Femur (tissue), 1 donor: ENCODE measurements at places on chromosomes 13 and 19.
A peak's percentile ranks its signal among the peaks of the same experiment; 100 is the strongest.

DNA sequence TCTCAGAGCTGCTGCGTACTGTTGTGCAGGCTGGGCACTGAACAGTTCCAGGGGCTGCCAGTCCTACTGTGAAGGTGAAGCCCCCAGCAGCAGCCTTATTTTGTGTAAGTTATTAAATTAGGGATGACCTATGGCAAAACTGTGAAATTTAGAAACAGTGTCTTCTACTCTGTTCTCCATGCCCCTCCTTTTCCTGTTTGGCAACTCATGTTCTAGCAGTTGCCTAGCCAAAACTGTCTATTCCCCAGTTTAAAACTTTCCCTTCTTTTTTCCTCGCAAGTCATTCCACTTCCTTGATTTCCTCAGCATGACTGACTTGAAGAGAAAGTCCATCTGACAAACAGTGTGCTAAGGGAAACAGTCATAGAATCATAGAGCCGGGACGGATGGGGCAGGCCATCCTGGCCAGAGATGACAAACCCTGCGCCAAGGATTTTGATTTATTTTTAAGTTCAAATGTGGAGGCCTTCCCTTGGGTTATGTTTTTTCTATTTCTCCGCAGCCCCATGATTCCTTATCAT, 78.1 kb upstream of the OLFM4 start:
- DNase-seq: no peak

DNA sequence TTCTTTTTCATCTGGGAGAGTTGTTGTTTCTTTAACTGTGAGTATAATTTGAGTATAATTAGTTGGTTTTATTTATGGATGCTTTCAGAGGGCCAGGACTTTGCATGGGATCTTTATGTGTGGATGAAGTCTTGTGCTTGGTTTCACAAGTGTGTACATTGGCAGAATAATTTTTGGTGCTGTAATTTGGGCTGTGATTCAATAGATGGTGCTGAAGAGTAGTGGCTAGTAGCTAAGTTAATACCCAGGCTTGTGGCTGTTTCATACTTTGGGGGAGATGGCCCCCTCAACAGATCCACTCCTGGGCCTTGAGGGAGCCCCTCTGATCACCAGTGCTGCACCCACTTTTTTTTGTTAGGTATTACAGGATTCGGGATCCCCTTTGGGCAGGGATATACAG, 1142.4 kb downstream of the SLITRK1 start:
- DNase-seq: no peak

GRCh38 chr19:28502879-28503734, 709.8 kb downstream of the UQCRFS1 start:
- DNase-seq: no peak

DNA sequence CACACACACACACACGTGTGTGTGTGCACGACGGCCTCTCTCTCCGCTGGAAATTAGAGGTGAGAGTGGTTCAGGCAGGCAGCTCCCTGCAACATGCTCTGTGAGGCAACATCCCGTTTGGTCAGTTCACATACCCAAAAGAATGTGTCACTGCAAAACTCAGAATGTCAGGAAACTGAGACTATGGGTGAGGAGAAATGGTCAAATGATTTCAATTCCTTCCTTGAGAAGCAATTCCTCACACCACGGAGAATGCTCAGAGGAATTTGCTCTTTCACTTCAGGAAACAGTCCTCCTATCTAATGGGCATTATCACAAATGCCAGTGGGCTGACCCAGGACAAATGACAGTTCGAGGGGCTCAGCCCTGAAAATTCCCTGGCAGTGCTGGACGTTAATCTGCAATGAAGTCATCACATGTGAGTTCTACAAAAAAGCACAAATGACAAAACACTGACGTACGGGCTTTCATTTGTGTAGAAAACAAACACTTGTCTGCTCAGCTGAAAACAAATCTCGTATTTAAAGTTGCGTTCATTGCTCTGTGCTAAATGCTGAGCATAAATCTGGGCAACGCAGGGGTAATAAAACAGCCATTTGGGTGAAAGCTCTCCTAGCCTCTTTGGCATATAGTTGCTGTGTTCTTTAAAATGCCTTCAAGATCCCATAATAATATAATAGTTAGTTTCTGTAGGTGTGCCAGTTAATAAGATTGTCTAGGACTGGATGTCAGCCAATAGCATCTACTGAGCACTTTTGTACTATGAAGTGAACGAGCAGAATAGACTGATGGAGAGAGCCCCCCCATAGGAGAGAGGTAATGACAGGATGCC, 18.6 kb upstream of the LATS2 start:
- DNase-seq: peak; percentile 42

GRCh38 chr19:1133471-1133929, 29.7 kb downstream of the GPX4 start:
- no peak for DNase-seq
